ENCODE measurements at places on chromosomes 5 and 9.

GRCh38 chr5:150783422-150783928 lies 4.9 kb downstream of the SMIM3 start:
- peak; percentile 58 for DNase-seq

GRCh38 chr5:93915142-93915553 lies 173.7 kb upstream of the POU5F2 start:
- no peak for DNase-seq

DNA sequence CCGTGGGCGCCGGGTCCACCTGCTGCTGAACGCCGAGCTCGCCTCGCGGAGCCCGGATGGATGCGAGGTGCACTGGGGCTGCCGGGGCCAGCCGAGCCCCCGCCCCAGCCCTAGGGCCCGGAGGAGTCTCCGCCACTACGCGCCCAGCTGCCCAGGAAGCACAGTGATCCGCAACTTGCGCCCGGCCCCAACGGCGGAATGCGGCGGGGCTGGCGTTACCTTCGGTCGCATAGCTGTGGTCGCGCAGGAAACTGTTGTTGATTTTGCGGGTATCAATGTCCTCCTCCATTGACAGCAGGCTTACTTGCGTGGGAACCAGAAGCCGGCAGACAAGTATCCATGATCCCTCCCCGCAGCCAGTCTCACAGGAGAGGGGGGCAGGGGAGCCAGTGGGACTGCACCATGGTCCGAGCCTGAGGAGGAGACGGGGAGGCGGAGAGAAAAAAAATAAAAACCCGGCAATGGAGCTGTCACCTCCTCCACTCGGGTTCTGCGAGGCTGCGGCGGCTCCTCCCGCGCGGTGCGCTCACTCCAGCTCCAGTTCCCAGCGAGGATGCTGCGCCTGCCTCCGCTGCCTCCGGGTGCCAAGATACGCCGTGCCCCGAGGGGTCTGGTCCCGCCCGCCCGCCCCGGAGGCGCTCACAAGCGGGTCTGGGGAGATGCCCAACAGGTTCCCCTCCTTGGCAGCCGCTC lies 628 bp downstream of the PPP2R2B start:
- DNase-seq, result no peak

DNA sequence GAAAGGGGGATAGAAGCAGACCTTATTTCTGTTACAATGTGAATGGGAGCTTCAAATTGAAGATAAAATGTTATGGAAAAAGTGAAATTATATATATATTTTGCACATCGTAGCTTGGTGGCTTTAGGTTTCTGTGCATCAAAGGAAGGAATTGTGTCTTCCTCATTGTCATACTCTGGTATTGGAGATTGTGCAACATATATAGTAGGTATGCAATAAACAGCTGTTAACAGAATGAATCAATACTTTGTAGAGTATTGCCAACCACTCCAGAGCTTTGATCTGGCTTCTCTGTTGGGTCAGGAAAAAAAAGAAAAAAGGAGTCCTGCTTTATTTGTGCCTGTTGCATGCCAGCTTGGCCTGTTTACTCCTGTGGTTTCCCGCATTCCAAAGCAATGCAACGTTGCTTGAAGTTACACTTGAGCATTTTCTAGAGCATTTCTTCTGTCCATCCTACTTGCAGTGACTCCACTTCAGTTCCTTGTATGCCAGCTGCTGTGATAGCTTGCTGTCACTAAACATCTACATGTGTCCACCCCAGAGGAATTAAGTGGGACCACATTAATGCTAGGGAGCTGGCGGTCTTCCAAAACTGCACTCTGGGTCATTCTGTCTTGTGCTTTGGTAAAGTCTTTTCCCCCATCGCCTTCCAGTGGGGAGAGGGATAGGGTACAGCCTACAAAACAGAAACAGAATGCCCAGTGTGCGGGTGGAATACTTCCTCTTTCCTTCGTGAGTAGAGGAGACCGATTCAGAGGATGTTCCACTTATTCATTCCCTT lies 62.0 kb upstream of the MEF2C start:
- DNase-seq, result no peak

All from SW 1271 (cell line).